Fibroblast of villous mesenchyme (primary cell): ENCODE measurements at places on chromosomes 1 and 21.

DNA sequence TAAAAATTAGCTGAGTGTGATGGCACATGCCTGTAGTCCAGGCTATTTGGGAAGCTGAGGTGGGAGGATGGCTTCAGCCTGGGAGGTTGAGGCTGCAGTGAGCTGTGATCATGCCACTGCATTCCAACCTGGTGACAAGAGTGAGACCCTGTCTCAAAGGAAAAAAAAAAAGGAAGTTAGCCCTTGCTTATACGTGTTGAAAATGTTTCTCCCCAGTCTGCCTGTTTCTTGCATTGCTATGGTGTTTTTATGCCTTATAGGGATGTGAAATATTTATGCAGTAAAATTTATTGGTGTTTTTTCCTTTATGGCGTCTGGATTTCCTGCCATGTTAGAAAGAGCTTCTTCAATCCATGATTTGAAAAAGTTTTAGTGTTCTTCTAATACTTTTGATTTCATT lies 3.6 kb upstream of the RERE start:
- DNase-seq = no peak

GRCh38 chr1:169348383-169349036 lies 19.1 kb downstream of the NME7 start:
- DNase-seq = peak; percentile 67

- no peak for DNase-seq
These were observed 245.3 kb upstream of the RUNX1 start for GRCh38 chr21:35294231-35294898.

DNA sequence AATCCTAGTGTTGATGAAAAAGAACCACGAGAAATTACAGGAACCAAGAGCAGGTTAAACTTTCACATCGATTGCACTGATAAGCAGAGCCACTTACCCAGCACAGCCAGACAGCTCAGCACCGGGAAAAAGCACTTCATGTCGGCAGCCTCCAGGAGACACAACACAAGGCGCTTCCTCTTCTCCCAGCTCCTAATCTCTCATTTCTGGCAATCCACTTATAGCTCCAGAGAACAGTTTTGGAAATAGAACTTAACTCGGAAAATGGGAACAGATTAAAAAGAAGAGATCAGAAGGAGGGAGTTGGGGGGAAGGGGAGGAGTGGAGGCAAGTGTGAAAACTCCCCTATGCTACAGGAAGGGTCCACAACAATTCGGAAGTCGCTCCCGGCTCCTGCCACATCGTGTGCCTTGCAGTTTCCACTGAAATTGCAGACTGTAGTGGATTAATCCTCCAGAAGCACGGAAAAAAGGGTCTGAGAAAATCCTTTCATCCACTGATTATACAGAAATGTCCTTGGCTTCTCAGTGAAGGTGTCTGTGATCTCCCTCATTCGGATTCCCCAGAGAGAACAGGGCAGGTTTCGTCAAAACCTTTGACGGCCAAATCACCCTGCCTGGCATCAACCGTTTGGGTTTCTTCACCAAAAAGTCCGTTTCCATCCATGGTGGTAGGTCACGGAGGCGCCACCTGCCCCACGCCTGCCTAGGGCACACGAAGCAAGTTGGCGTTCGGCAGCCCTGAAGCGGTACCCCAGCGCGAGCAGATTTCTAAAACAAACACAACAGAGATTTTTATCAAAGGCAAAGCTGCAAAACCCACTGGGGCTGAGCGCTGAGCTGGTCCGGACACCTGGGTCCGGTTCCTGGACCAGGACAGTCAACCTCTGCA lies 1.1 kb downstream of the IGSF3 start:
- no peak for DNase-seq

- peak; percentile 96 for DNase-seq
These were observed 77.1 kb upstream of the IPO9 start for GRCh38 chr1:201751872-201752271.

DNA sequence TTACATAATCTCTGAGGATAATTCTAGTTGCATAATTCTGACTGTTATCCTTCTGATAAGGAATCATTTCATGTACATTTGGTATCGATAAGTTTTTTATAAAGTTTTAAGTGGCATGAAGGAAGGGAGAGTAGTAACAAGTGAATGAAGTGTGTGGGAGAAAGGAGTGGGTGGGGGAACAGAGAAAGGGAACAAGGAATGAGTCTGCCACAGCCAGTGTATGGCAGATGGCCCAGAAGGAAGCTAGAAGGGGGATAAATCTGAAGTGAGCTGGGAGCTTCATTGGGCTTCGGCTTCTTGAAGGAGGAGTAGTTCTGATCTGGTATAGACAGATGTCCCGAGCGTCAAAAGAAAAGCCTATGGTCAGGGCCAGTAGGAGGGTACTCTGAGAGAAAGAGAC lies 18.6 kb downstream of the ZBTB40 start:
- DNase-seq = no peak

GRCh38 chr1:168767894-168768584 lies 39.0 kb upstream of the DPT start:
- DNase-seq = peak; percentile 17

DNA sequence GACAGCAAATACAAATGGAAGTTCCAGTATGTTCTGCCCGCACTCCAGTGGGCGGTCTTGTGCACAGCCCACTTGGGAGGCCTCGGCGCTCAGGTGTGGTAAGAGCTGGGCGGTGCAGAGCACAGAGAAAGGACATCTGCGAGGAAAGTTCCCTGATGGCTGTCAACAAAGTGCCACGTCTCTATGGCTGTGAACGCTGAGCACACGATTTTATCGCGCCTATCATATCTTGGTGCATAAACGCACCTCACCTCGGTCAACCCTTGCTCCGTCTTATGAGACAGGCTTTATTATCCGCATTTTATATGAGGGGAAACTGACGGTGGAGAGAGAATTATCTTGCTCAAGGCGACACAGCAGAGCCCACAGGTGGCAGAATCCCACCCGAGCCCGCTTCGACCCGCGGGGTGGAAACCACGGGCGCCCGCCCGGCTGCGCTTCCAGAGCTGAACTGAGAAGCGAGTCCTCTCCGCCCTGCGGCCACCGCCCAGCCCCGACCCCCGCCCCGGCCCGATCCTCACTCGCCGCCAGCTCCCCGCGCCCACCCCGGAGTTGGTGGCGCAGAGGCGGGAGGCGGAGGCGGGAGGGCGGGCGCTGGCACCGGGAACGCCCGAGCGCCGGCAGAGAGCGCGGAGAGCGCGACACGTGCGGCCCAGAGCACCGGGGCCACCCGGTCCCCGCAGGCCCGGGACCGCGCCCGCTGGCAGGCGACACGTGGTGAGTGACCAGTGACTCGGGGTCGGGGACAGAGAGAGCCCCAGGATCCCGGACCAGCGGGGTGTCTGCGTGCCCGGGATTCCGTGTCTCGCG lies at the start of gene IL12RB2:
IL12RB2 (plus strand) TSS at position 623 of the 810 bp plus-strand sequence. CDS start 12,496 bp downstream, outside the sequence.
- DNase-seq = no peak

DNA sequence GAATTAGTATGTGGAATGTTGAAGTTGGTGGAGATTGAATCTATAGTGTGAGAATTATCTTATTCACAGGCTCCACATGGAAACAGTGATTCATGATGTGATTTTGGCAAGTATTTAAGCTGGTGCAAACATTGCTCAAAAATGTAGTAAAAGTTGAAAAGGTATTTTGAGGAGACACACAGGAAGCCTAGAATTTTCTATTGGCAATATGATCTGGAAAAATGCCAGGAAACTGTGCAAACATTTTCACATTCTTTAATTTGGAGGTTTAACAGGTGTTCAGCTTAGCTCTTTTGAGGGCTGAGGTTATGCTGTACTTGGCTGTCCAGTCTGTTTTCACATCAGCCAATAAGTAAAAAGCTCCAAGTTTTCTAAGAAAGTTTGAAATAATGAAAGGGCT lies 327.3 kb downstream of the RWDD3 start:
- no peak for DNase-seq

DNA sequence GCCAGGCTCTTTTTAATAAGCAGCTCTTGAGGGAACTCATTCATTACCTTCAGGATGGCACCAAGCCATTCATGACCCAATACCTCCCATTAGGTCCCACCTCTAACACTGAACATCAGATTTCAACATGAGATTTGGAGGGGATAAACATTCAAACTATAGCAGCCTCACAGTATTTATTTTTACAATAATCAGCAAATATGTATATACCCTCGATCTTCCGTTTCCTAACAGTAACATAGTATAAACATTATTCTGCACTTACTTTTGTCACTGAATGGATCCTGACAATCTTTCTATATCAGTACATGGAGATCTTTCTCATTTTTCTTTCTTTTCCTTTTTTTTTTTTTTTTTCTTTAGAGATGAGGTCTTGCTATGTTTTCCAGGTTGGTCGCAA lies 5.4 kb downstream of the CATSPER4 start:
- DNase-seq = no peak

DNA sequence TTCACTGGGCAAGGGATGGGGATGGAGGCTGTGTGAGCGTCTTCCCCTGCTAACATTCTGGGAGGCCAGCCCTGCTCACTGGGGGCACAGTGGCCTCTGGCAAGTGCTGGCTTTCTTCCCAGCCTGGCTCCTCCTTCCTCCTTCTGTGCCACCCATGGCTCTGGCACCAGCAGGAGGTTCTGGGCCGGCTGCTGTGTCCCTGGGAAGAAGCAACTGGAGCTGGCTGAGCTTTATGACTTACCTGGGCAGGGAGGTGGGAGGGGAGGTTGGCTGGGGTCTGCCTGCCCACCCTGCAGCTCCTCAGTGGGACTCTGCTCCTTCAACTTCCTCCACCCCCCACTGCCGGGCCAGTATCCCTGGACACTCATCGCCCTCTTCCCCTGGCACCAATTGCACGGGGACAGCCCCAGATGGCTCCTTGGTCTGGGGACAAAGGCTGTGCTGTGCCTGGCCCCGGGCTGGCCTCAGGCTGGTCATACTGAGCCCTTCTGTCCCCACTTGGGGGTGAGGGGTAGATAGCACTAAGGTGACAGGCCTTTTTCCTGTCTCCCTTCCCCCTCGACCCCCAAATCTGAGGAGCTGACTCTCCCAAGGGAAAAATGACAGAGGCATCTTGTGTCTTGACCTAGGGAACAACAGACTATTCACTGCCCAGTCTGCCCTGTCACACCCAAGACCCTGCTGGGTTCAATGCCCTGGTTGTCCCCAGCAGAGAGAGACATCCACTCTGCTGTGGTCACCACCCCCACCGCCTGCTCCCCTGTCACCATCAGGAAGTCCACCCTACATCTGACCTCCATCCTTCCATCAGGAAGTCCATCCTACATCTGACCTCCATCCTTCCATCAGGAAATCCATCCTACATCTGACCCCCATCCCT lies 14.4 kb downstream of the CDK18 start:
- DNase-seq = no peak

GRCh38 chr1:65964123-65964522 lies 171.4 kb downstream of the PDE4B start:
- no peak for DNase-seq

- peak; percentile 55 for DNase-seq
These were observed 827 bp downstream of the FMN2 start for GRCh38 chr1:240092301-240093119.

- no peak for DNase-seq
These were observed 68.2 kb downstream of the MAP10 start for GRCh38 chr1:232873412-232873811.

GRCh38 chr1:196449460-196449859 lies 158.8 kb downstream of the KCNT2 start:
- DNase-seq = no peak

DNA sequence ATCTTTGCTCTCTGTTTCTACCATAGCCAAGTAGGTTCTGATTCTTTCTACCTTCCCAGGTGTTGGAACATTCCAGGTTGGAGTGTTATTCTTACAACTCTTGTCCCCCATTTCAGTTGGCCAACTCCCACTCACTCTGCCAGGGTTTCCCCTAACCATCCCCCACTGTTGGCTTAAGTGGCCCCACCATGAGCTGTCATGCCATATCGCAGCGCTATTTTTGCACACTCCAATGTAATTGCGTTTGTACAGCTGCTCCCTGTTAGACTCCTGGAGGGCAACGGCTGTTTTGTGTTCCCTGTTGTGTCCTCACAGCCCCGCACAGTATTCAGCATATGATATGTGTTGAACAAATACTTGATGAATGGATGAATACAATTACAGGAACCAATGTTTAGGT lies 117.7 kb upstream of the ETS2 start:
- no peak for DNase-seq

DNA sequence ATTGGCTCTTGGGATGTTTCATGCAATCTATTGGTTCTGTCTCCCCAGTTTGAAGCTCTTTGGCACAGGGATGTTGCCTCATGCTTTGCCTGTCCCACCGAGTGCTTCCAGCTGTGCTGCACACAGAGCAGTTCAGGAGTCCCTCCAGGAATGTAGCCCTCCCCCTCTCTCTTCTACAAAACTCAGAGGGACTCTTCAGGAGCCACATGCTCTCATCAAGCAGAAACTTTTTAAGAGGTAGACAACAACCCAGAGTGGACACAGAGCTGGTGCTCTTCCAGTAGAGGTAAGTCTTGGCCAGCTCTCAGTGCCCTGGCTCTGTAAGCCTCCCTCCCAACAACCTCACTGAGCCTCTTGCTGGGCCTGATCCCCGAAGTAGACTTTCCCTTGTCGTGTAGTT lies 11.6 kb upstream of the ZNF697 start:
- peak; percentile 65 for DNase-seq

DNA sequence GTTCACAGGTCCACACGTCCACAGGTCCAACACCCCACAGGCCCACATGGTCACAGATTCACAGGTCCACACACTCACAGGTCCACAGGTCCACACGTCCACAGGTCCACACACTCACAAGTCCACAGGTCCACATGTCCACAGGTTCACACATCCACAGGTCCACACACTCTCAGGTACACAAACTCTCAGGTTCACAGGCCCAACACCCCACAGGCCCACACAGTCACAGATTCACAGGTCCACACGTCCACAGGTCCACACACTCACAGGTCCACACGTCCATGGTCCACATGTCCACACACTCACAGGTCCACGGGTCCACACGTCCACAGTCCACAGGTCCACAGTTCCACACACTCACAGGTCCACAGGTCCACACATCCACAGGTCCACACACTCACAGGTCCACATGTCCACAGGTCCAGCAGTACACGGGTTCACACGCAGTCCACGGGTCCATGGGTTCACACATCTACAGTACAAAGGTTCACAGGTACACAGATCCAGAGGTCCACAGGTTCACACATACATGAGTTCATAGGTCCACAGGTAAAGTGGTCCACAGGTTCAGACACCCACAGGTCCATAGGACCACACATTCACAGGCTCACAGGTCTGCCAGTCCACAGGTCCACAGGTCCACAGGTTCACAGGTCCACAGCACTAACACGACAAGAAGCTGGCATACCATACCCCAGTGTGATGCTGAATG lies 39.3 kb upstream of the COL6A2 start:
- DNase-seq = no peak

DNA sequence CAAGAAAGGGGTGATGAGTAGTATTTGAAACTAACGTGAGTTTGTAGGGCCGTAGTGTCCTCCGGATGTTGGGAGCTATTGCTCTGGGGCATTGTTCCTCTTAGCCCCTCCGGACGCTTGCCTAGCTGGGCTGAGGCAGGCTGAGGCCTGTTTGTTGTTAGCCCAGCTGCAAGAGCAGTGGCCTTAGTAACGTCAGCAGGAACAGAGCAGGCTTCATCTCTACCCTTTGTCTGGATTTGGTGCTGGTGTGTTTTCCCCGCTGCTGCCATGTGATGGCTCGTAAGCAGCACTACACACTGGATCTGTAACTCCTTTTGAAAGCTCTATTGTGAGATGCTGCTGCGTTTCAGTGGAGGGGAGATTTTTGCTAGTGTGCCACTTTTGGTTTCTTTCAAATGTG lies 57.6 kb downstream of the DNM3 start:
- no peak for DNase-seq
